ENCODE measurements at places on chromosomes 16 and 17.

DNA sequence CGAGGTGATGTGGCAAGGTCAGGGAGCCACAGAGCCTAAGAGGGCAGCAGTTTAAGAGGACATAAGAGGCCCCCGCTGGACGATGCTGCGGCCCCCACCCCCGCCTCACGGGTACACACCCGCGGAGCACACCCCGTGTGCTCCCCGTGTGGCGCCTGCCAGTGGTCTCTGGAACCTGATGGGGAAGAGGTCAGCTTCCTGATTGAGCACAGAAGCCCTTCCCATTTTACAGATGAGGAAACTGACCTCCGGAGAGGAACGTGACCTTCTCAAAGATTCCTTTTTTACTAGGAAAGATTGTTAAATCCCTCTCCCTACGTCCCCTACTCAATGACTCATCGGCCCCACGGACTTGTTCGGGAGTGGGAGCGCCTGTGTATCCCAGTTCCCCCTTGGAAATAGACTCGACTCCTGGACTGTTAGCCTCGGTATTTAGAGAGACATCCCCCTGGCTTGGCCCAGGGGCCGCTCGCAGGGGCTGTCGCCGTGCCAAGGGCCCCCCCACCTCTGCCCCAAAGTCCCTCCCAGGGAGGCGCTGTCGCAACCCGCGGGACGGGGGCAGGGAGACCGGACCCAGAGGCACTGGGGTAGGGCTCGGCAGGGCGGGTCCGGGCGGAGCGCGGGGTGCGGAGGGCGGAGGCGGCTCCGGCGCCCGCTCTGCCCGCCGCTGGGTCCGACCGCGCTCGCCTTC lies at the start of gene ABCC3:
Gene ABCC3, plus strand, starts transcription at position 658 of the 691 bp plus-strand sequence. CDS start 56 bp downstream, outside the sequence.
- DNase-seq = no peak

- DNase-seq = no peak
Observed at GRCh38 chr16:6803176-6803575, 529.5 kb upstream of the RBFOX1 start.

DNA sequence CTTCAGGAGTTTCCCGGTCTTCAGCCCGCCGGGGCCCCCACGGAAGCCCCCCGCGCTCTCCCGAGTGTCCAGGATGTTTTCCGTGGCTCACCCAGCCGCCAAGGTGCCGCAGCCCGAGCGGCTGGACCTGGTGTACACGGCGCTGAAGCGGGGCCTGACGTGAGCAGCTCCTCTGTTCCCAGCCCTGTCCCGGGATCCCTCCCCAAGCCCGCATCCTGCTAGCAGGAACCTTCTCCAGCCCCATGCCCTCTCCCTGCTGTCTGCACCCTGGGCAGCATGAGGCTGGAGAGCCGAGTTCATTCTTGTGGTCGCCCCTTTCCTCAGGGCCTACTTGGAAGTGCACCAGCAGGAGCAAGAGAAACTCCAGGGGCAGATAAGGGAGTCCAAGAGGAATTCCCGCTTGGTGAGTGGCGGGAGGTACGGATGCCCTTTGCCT lies 10.1 kb downstream of the RIPOR1 start:
- no peak for DNase-seq

- no peak for DNase-seq
Observed at GRCh38 chr17:72350073-72350472, 229.3 kb downstream of the SOX9 start.

- no peak for DNase-seq
Observed at GRCh38 chr16:51119556-51119955, 31.5 kb downstream of the SALL1 start.

DNA sequence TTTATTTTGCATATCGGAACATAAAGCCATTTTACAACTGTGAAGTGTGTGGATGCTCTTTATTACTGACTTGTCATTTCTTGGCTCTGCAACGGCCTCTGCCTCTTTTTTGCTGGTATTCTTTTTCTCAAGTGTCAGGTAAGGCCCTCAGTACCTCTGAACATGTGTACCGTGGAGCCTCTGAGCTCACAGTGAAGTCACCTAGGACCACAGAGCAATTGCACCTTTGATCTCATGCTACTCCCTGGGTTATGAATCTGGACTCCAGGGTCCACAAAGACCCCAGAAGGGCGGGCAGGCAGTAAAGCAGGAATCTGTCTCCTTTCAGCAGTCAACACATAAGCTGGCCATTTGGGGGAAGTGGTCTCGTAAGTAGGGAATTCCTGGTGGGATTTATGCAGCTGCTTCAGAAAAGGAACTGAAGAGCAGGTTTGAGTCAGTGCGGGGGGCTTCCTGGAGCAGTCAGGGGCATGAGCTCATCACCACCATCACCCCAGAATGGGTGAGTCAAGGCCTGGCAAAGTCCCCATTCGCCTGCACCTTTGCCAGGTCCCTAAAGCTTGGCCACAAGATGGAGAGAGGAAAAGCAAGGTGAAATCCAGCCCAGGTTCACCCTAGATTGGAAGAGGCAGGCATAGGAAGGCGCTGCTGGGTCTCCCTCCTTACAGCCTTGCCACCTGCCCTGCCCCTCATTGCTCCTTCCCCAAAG lies 33.0 kb downstream of the TBX4 start:
- DNase-seq = no peak

- DNase-seq = no peak
Observed at GRCh38 chr16:81592353-81592866, 147.8 kb downstream of the CMIP start.

GRCh38 chr16:76941113-76941512 lies 249.9 kb upstream of the MON1B start:
- no peak for DNase-seq

DNA sequence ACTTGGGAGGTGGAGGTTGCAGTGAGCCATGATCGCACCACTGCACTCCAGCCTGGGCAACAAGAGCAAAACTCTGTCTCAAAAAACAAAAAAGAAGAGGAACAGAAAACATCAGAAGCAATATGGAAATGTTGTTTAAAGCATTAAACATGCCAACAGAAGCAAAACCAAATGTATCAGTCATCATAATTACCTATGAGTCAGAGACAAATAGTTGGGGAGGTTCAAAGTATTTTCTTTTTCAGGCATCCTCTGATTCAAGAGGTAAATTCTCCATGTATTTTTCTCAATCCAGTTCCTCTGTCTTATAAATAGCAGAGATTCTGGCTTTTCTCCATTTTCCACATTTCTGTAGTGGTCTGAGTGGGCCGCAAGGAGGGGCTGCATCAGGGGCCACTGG lies 2.1 kb upstream of the TM4SF5 start:
- DNase-seq = no peak

DNA sequence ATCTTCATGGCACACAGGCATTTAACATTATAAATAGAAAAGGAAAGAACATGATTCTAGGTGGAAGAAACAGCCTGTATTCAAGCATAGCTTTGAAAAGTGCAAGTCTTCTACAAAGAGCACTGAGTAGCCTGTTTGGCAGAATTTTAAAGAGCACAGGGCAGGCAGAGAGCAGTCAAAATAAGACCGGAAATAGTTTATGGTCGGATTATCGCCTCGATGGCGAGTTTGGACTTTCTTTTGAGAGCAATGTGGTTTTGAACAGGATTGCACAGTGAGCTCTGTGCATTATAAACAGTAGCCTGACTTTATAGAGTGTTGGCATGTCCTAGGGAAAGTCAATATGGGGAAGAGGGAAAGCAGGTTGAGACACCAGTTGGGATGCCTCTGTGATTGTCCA lies 6.2 kb upstream of the TMEM100 start:
- DNase-seq = no peak

GRCh38 chr16:11748404-11749254 lies 6.0 kb upstream of the TXNDC11 start:
- DNase-seq = no peak

- no peak for DNase-seq
Observed at GRCh38 chr17:16108386-16108785, 106.9 kb downstream of the NCOR1 start.

- no peak for DNase-seq
Observed at GRCh38 chr16:28572696-28573510, 19.2 kb downstream of the SGF29 start.

DNA sequence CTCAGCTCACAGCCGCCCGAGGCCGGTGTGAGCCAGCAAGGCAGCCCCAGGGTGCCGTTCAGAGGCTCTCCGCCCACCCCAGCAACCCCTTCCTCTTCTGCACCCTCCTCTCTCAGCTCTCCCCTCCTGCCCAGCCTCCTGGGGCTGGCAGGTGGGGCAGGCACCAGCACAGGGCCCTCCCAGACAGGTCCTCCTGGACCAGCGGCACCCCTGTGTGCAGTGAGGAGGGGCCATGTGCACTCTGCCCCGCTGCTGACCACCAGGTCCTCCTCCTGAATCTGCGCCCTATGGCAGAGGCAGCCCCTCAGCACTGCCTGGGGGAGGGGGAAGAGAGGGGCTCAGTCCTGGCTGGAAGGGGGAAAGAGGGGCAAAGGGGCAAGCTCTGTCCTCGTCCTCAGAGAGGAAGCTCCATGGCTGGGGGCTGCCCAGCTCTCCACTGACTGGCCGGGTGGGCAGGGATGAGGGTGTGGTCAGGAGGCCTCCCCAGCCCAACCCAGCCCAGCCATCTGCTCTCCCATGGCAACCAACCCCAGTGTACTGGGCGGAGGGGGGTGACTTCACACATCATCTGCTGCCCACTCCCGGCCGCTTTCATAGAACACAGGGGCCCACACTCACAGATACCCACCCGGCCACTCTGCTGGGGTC lies 5.4 kb upstream of the BCAR1 start:
- no peak for DNase-seq

DNA sequence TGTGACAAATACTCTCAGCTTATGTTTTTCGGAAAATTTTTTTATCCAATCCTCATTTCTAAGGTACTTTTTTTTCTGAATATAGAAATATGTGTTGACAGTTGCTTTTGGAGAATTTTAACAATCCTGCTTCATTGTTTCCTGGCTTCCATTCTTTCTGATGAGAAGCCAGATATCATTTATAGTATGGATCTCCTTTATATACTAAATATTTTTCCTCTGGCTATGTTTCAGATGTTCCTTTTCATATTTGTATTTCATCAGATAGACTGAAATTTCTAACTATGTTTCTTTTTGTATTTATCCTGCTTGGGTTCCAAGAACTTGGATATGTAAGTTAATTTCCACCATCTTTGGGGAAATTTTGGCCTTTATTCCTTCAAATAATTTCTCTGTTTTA lies 138.9 kb upstream of the CDH11 start:
- DNase-seq = no peak

GRCh38 chr17:45123930-45124796 lies 8.2 kb downstream of the PLCD3 start:
- DNase-seq = peak; percentile 62

GRCh38 chr17:37488607-37489196 lies 989 bp upstream of the DUSP14 start:
- DNase-seq = peak; percentile 72

DNA sequence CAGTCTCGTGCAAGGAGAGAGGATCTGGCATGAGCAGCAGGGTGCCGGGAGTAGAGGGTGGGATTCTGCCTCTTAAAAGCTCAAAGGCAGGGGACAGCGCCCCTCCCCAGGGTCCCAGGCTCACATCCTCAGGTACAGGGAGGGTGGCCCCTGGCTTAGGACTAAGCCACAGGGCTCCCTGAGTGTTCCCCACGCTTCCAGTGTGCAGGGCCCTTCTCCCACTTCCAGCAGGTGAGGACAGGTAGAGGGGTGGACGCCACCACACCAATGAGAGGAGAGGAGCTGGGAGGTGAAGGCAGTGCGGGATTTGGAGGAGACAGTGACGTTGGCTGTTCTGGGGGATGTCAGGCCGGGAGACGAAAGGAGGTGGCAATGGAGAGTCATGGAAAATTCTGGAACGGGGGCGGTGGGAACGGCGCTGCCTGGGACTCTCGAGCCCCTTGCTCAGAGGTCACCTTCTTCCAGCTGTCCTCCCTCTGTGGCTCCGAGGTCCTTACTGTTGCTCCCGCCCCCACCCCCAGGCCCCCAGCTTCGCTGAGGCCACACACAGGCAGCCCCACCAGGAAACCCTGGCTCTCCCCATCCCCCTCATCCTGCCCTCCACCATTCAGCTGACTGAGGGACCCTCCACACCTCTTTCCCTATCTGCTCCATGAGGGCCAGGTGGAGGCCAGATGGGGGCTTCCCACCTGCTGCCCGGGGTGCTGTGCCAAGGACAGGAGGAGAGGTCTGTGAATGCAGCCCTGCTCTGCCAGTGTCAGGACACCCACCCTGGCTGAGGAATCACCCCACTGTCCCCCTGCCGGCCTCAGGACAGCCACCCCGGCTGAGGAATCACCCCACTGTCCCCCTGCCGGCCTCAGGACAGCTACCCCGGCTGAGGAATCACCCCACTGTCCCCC lies 57.7 kb upstream of the ACSF3 start:
- no peak for DNase-seq

DNA sequence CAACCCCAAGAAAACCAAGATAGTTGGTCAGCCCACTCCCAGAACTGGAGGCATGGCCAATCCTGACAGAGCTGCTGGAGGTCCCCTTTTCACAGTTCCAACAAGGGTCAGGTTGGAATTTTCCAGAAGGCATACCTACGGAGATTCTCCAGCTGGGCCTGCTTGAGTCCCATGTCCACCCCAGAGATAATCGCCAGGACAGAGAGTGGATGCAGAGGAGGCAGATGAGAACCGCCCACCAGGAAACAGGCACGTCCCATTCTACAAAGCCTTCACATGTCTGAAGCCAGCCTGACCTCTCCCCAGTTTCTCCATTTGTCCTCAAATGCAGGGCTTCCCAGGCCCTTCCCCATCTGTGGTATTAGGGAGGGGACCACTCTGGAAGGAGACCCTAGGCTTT lies 47.4 kb upstream of the SMURF2 start:
- no peak for DNase-seq

- DNase-seq = no peak
Observed at GRCh38 chr16:19805459-19806162, 79.0 kb downstream of the GPRC5B start.

DNA sequence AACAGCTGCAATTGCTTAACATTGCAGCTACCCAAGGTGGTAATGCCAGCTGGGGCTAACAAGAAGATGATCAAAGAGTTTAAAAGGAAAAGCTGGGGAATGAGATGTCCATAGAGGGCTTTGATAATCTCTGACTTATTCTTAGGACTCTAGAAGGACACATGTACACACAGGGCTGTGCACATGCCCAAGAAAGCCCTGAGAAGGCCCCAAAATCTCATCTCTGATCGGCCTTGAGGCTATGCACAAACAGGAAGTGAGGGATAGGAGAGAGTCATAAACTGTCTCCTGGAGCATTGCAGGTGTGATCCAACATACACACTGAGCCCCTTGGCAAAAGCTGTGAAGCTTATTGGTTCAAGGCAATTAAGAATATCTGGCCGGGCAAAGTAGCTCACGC lies 17.2 kb upstream of the RABEP1 start:
- DNase-seq = no peak

GRCh38 chr16:53556521-53556920 lies 53.5 kb upstream of the AKTIP start:
- no peak for DNase-seq

- DNase-seq = no peak
Observed at GRCh38 chr17:22202702-22203101, 510.4 kb downstream of the KCNJ18 start.

GRCh38 chr16:69244336-69244735 lies 57.4 kb downstream of the SNTB2 start:
- DNase-seq = no peak

GRCh38 chr16:4979164-4979563 lies 21.0 kb downstream of the SEC14L5 start:
- no peak for DNase-seq

DNA sequence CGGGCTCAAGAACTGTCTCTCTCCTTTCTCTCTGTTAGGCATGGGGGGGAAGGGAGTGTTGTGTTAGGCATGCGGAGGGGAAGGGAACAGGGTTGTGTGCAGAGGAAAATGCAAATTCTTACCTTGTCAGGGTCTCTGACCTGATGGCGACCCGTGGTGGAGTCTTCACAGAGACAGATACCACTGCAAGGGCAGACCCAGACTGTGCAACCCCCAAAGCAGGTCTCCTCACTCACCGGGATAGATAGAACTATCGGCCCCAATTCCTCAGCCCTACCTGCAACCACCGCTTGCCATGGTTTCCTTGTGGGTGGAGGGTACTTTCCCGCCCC lies 9.6 kb upstream of the MPP2 start:
- DNase-seq = no peak

GRCh38 chr16:50474138-50474537 lies 74.1 kb upstream of the NKD1 start:
- DNase-seq = no peak

All from CD4-positive, alpha-beta T cell treated with Interleukin-15 for 4 hours (primary cell).